Activated T-helper 1 cell treated with anti-CD3 and anti-CD28 coated beads, Interleukin-12 subunit alpha, Interleukin-12 subunit beta, Interleukin-2, Interleukin-4 antibody, amounts not matched to agents 30 ng/mL and 10 ng/mL and 1 ng/mL, durations not matched to agents 14 hours and 24 hours and 36 hours (primary cell): ENCODE measurements at places on chromosomes 3 and 15. TPM values are rescaled to one million over a fixed set of nuclear protein-coding genes. Genes with fewer than 3 reads are reported as not detected.

The EHHADH gene
- total RNA-seq, result 1.4 and 1.8 TPM in 2 replicates

The FILIP1L gene
- total RNA-seq, result 2.0 and 2.9 TPM in 2 replicates

GRCh38 chr3:17094551-17094950 lies 209.8 kb downstream of the PLCL2 start:
- no peak overlapping the region for H3K27ac ChIP-seq
- H3K27me3 ChIP-seq, result no peaks in the 10 kb centered on the region
- H3K36me3 ChIP-seq, result peaks cover 12% of the 10 kb centered on the region
- no peak overlapping the region for H3K4me3 ChIP-seq

The CYP19A1 gene
- total RNA-seq, result 0.23 and 0.24 TPM in 2 replicates

DNA sequence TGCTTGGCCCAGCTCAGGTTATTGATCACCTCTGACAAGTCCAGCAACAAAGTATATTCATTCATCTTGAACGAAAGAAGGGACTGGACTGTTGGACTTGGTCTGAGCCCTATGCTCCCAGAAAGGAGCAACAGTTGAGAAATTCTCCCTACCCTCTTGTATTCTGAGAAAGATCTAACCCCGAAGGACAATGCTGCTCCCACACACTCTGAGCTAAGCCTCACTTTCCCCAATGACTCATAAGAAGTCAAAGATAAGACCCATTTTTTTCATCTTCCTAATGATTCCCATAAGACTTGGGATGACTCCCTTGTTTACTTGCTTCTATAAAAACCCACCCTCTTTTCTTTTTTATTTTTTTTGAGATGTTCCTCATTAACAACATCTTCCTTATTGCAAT lies 549.4 kb upstream of the MDFIC2 start:
- H3K4me1 ChIP-seq, result peaks cover 12% of the 10 kb centered on the region
- H3K27me3 ChIP-seq, result peaks cover 6% of the 10 kb centered on the region
- no peak overlapping the region for H3K4me3 ChIP-seq

GRCh38 chr3:57864853-57865252 lies 108.7 kb downstream of the SLMAP start:
- no peak for DNase-seq
- H3K36me3 ChIP-seq, result peaks cover 20% of the 10 kb centered on the region
- H3K4me1 ChIP-seq, result no peaks in the 10 kb centered on the region
- no peak overlapping the region for H3K4me3 ChIP-seq
- no peaks in the 10 kb centered on the region for H3K27me3 ChIP-seq
- no peak overlapping the region for H3K27ac ChIP-seq

- H3K27ac ChIP-seq, result no peak overlapping the region
- no peaks in the 10 kb centered on the region for H3K36me3 ChIP-seq
- no peak overlapping the region for H3K4me3 ChIP-seq
These were observed 38.2 kb downstream of the CORO2B start for GRCh38 chr15:68617001-68617400.

The THSD4 gene
- not detected in 2 replicates for total RNA-seq

- H3K4me1 ChIP-seq, result no peaks in the 10 kb centered on the region
- no peak overlapping the region for H3K27ac ChIP-seq
- no peak overlapping the region for H3K4me3 ChIP-seq
- no peak for DNase-seq
- H3K27me3 ChIP-seq, result no peaks in the 10 kb centered on the region
These were observed 922.6 kb downstream of the TUSC7 start for GRCh38 chr3:117632191-117632590.

DNA sequence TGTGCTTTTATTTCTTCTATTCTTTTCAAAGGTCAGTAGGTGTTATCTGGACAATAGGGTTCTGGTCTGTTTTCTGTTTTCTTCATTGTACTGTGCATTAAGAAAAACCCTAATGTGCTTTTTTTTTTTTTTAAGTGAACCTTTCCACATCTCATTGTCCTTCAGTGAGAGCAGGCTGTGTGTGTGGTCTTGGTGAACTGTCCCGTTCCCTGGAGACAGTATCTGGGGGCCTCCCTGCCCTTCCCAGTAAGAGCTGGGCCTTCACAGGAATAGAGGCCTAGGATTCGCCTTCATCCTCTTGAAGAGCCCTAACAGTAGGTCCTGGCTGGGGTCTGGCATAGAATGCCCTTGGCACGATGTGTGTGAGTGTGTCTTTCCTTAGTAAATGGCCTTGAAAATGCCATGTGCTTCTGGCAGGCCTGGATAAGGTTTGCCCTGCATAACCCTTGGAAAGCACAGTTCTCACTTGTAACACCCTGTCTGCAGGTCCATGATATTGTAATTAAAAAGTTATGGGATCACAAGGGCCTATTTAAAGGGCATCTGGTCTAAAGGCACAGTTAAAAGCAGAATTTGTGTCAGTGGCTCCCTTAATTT lies 81.2 kb downstream of the IGF1R start:
- no peak overlapping the region for H3K27ac ChIP-seq
- no peak overlapping the region for H3K4me3 ChIP-seq
- peaks cover 2% of the 10 kb centered on the region for H3K36me3 ChIP-seq

GRCh38 chr15:57205027-57205855 lies 171.1 kb upstream of the CGNL1 start:
- no peak for DNase-seq
- H3K4me3 ChIP-seq, result no peak overlapping the region
- peaks cover 3% of the 10 kb centered on the region for H3K36me3 ChIP-seq
- no peak overlapping the region for H3K27ac ChIP-seq

- no peak overlapping the region for H3K4me3 ChIP-seq
- no peak overlapping the region for H3K27ac ChIP-seq
- H3K27me3 ChIP-seq, result no peaks in the 10 kb centered on the region
- peaks cover 17% of the 10 kb centered on the region for H3K36me3 ChIP-seq
- peaks cover 6% of the 10 kb centered on the region for H3K4me1 ChIP-seq
- no peak for DNase-seq
These were observed 11.2 kb downstream of the CSNK1G1 start for GRCh38 chr15:64344651-64345294.

DNA sequence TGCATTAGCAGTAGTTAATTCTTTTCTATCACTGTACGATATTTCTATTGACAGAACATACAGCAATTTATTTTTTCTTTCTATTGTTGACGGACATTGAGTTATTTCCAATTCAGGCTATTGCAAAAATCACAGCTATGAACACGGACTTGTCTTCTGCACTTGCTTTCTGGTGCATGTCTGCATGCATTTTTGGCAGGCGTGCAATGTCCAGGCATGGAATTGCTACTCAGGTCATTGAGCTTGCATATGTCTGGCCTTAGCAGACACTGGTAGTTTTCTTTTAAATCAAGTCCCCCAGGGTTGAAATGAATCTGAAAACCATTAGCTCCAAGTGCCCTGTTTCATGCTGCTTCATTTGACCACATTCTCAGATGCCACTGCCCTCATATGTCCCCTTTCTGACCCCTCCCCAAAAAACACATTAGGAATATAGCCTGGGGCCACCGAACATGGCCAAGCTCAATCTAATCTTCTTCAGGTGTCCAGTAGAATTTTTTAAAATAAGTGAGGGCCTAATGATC lies 72.8 kb downstream of the LRIG1 start:
- no peak for DNase-seq
- H3K36me3 ChIP-seq, result peaks cover 32% of the 10 kb centered on the region
- peaks cover 30% of the 10 kb centered on the region for H3K4me1 ChIP-seq
- no peak overlapping the region for H3K4me3 ChIP-seq
